ENCODE measurements at places on chromosomes 5 and 9.
A peak's percentile ranks its signal among the peaks of the same experiment; 100 is the strongest.

DNA sequence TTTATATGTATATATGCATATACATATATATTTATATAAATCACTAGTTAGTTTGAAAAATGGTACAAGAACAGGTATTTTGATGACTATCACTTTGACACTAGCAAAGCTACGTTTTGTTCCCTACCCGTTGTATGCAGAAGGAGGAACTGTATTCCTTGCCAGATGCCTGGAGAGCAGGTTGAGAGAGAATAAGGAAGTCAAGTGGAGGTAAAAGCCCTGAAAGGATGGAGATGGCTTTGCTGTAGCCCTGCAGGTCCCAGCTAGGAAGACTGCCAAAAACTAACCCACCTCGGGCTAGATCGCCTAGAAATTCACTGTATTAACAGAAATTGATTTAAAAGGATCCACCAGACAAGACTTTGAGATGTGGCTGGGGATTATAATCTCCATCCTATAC, 229.3 kb downstream of the RFX3 start:
- DNase-seq = no peak

GRCh38 chr9:92728831-92729734, 35.5 kb downstream of the BICD2 start:
- DNase-seq = peak; percentile 75

DNA sequence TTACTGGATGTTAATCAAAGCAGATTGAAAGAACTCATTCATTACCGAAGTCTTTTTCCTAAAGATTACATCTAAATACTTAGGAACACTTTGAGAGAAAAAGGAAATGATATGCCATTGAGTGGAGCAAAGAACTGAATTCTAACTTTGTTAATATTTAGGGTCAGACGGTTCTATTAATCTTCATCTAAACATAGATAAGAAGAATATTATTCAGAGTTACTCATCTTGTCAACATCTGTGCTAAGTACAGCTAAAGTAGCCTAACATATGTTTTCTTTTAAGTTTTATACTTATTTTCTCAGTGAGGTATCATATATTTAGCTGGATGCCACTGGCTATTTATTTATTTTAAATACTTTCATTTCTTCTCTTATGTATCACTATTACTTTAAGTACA, 1763.7 kb downstream of the EFNA5 start:
- DNase-seq = no peak

- peak; percentile 88 for DNase-seq
Observed at GRCh38 chr9:97388721-97389238, 23.1 kb upstream of the TDRD7 start.

DNA sequence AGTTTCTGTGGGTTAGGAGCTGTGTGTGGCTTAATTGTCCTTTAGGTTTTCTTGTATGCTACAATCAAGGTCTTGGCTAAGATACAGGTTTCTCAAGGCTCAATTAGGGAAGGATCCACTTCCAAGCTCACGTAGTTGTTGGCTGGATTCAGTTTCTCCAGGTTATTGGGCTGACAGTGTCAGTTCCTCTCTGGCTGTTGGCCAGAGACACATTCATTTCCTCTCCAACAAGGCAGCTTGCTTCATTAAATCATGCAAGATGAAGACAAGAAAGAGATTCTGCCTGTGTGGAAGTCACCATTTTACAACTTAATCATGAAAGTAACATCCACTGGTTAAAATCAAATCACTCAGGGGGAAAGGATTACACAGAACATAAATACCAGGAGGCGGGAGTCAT, 275.7 kb upstream of the KIF2A start:
- no peak for DNase-seq

Measured in GM10248 (cell line).